SHP77 treated with DMSO at 0.1 percent for 48 hours (cell line): ENCODE measurements at places on chromosomes 7 and 10.

- no peak for DNase-seq
Observed at GRCh38 chr7:158087196-158087595, 500.4 kb downstream of the PTPRN2 start.

DNA sequence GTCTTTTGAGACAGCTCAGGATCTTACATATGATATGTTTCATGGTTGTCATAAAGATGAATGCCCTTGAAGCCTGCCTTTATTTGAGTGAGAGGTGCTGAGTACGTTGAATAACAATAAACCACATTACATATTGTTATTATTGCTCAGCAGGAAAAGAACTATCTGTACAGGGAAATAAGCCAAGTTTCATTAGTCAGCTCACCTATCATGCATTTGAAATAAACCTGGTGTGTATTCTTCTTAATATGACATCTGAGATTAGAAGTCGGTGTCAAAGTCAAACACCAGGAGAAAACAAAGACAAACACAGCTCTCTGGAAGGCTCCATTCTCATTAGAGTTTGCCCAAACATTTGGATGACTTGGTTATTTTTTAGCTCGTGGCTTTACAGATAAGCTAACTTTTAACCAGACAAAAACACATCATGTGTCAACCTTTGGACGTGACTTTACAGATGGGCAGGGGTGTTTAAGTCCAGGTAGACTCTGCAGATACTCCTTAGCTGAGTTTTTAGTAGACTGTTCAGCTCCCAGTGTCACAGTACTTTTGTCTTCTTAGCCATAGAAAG lies 71.2 kb upstream of the AOAH start:
- no peak for DNase-seq

- DNase-seq: no peak
Observed at GRCh38 chr10:100377830-100378229, 30.8 kb downstream of the SCD start.

DNA sequence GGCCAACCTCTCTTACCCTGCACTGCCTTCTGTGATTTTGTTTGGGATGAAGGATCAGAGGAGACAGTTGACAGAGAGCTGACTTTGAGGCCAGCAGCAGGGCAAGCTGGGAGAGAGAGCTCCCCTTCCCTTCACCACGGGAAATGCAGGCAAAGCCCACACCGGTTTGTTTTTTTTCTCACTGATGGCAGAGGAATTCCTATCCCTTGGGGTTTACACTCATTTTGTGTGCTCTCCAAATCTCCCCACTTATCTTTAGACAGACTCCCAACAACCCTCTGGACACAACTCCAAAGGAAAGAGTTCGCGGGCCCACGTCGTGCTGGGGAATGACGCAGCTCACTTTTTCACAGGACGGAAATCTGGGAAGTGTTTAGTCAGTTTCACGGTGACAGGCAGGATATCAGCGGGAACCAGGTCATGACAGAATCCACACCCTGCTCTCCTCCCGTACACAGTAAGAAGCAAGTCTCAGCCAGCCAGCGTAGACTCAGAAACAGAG lies 68.3 kb upstream of the FAM171A1 start:
- no peak for DNase-seq

- no peak for DNase-seq
Observed at GRCh38 chr10:48184224-48184623, 90.3 kb downstream of the FRMPD2 start.
